Pancreas (tissue), 10 donors: ENCODE measurements at places on chromosomes 6 and 20. TPM values are rescaled to one million over a fixed set of nuclear protein-coding genes. Genes with fewer than 3 reads are reported as not detected.

Gene RUNX2
- polyA plus RNA-seq: 0.11 TPM

Gene ECT2L
- polyA plus RNA-seq: not detected

Gene GABRR1
- polyA plus RNA-seq: 0.02 TPM

Gene SIRPG
- not detected for polyA plus RNA-seq

Gene GID8
- polyA plus RNA-seq: 14.6 TPM

Gene SLC22A1
- polyA plus RNA-seq: 0.53 TPM

Gene FKBP5
- 31.8 TPM for polyA plus RNA-seq

Gene LIME1
- 44.6 TPM for polyA plus RNA-seq

Gene GSTA2
- 30.4 TPM for polyA plus RNA-seq

Gene KCNK5
- 30.8 TPM for polyA plus RNA-seq

GRCh38 chr6:152094992-152095592 lies 287.6 kb downstream of the ESR1 start:
- no peak for DNase-seq

- DNase-seq: no peak
These were observed 46.9 kb downstream of the AK9 start for GRCh38 chr6:109644131-109644530.

GRCh38 chr6:17519120-17519519 lies 81.0 kb upstream of the FAM8A1 start:
- no peak for DNase-seq

DNA sequence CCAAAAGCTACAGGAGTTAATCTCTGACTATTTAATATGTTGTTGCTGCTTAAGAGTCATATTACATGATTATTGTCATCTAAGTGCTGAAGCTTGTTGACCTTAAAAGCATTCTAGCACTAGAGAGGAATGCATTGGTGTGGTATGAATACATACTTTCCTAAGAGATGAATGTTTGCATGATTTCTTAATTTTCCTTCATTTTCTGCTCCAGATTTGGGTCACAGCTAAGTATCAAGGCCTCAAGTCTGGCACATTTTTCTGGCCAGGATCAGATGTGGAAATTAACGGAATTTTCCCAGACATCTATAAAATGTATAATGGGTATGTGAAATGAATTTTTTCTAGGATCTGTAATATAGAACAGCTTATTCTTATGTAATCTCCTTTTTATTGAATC lies 53.6 kb downstream of the ENPP1 start:
- DNase-seq: no peak

- no peak for DNase-seq
These were observed 70.5 kb upstream of the RBM24 start for GRCh38 chr6:17210683-17211082.

- peak; percentile 50 for DNase-seq
These were observed 315.9 kb downstream of the TFAP2A start for GRCh38 chr6:10098756-10099528.

GRCh38 chr6:160398674-160399271 lies 50.6 kb downstream of the SLC22A3 start:
- DNase-seq: no peak

DNA sequence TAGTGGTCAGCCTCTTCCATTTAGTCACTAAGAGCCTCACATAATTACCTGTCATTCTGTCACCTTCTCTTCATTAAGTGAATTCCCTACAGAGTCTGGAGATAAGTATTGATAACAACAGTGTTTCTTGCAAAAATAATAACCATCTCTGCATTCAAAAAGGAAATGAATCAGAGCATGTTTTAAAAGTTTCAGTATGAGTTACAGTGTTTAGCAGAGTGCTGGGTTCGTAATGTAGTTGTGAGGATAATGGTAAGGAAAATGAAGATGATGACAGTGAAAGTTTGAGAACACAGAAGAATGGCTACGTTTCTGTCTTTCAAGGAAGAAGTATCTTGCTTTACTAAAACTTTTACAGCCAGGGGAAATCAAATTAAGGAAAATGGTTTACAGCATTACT lies 31.3 kb downstream of the GPRC6A start:
- no peak for DNase-seq

DNA sequence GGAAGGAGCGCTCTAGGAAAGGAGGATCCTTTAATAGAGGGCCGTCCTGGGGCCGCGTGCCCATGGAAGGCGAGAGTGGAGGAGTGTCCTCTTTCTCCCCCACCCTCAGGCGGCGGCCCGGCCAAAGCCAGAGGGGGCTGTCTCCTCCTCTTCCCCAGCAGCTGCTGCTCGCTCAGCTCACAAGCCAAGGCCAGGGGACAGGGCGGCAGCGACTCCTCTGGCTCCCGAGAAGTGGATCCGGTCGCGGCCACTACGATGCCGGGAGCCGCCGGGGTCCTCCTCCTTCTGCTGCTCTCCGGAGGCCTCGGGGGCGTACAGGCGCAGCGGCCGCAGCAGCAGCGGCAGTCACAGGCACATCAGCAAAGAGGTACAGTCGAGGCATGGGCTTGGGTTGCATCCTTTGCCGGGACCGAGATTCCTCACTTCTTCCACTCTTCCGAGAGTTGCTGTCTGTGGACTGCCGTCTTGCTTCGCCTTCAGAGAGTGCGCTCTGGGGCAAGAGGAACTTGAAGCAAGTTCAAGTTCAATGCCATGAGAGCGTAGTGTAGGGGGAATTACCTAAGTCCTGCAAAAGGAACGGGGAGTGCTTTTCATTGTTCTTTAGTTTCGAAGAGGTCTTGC lies at the start of gene LAMA2:
TSS of gene LAMA2 (plus strand) at position 148 of the 621 bp plus-strand sequence. CDS start at position 256, 108 bp downstream.
- DNase-seq: peak; percentile 13

DNA sequence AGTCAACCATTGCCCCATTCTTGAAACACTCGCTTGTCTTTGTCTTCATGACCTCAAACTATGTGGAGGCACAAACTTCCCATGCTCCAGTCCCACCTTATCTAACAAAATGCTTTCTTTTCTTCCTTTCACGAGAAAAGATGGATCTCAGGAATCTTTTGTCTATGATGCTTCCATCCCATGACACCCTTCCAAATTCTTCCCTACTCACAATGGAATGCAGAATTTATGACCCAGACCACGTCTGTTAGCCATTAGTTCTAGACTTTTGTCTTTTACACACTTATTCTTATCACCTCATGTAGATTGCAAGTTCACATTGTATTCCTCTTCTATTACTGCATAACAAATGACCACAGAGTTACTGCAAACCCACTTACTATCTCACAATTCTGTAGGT lies 24.2 kb upstream of the LAMP5 start:
- DNase-seq: no peak

DNA sequence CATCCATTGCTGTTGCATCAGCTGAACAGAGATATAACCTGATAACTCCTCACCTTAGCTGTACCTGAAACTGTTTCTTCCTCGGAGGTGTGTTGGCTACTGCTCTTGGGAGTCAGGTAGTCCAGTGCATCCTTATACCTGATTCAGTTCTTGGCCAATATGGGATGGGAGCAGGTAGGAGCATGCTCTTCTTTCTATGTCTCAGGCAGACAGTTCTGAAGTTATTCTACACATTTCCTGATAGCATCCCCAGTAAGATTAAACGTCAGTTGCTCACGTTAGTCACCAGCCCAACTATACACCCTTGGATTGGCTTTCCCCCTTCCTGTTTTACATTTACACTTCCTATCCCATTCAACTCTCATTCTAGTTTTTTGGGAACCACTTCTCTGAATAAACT lies 244.3 kb upstream of the FLRT3 start:
- no peak for DNase-seq

GRCh38 chr6:118935978-118936703 lies 1.2 kb upstream of the MCM9 start:
- no peak for DNase-seq

GRCh38 chr20:34543463-34544056 lies 15.0 kb upstream of the MAP1LC3A start:
- DNase-seq: no peak

GRCh38 chr6:106574741-106575458 lies 54.4 kb downstream of the RTN4IP1 start:
- no peak for DNase-seq

DNA sequence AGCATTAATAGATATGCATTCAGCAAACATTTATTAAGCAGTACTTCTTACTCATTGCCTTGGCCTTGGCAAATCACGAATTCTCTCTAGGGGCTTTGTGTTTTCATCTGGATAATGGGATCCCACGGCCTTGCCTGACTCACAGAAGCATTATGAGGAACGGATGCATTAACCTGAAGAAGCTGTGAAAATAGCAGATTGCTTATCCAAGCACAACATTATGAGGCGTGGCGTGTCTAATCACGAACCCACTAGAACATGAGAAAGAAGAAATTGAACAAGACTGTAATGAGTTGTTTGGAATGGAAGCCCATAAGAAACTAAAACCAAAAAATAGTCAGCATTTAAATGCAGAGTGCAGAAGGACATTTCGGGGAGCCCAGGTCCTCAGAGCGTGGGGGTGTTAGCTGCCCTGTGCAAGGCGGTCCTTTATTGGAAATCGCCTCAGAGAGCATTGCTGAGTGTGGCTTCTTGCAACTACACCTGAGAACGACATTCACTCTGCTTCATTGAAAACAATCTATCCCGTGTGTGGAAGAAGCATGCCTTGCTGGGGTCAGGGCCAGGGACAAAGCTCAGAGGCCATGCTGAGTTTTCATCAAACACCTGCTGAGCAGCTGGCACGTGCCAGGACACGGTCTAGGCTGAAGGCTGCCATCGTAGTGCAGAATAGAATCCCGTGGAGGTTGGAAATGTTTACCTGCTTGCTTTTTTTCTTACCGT lies 179.9 kb downstream of the ZDHHC14 start:
- DNase-seq: no peak

- DNase-seq: no peak
These were observed 22.3 kb downstream of the STX7 start for GRCh38 chr6:132490478-132491204.

GRCh38 chr20:15317546-15318232 lies 980.3 kb upstream of the FLRT3 start:
- DNase-seq: no peak

DNA sequence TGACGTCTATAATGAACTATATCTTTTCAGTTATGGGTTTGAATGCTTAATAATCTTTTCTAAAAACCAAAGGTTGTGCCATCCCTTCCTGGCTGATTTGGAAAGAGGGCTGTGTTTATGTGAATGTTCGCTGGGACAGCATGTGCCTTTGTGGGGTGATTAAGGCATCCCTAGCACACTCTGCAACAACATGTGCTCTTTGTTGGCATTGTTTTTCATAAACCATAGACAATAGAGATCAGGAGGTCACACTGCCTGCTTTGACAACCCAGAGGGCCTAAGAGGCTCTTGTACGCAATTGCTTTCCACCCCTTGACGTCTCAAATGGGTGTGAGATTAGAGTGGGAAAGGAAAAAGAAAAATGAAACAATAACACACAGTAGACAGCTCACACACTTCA lies 116.0 kb downstream of the LRRC1 start:
- DNase-seq: no peak

- no peak for DNase-seq
These were observed 62.8 kb upstream of the GTSF1L start for GRCh38 chr20:43789593-43789992.

DNA sequence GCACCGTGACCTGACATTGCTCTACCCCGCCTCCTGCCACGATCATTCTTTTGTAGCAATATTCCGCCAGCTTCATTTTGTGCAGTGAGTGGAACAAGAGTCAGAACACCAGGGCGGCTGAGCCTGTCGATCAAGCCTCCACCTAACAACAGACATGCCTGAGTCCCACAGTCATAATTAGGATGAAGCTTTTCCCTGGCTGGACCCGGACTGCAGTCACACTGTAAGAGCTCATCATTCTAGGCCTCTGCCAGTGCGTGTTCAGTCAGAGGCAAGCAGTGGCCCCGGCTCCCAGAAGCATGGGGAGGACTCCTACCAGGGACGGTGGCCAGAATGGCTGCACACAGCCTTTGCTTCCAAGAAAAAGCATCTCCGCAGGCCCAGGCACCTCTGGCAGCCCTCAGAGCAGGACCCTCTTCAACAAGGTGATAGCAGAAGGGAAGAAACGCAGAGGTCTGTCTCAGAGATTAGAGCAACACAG lies 23.2 kb upstream of the UNC93A start:
- no peak for DNase-seq
